ENCODE measurements at places on chromosomes 7 and 10. TPM values are rescaled to one million over a fixed set of nuclear protein-coding genes. Genes with fewer than 3 reads are reported as not detected.

GRCh38 chr10:20256969-20257368, 440.7 kb downstream of the PLXDC2 start:
- H3K4me3 ChIP-seq = no peak overlapping the region
- no peaks in the 10 kb centered on the region for H3K36me3 ChIP-seq
- H3K27ac ChIP-seq = no peak overlapping the region
- DNase-seq = no peak
- H3K27me3 ChIP-seq = no peaks in the 10 kb centered on the region

GRCh38 chr7:985915-986741, 3.1 kb downstream of the CYP2W1 start:
- H3K27ac ChIP-seq = no peak overlapping the region
- H3K4me1 ChIP-seq = no peaks in the 10 kb centered on the region
- no peak overlapping the region for H3K4me3 ChIP-seq
- no peaks in the 10 kb centered on the region for H3K36me3 ChIP-seq

NCAPG2 gene
- total RNA-seq = 67.2 TPM

MGMT gene
- total RNA-seq = 16.9 TPM

DNA sequence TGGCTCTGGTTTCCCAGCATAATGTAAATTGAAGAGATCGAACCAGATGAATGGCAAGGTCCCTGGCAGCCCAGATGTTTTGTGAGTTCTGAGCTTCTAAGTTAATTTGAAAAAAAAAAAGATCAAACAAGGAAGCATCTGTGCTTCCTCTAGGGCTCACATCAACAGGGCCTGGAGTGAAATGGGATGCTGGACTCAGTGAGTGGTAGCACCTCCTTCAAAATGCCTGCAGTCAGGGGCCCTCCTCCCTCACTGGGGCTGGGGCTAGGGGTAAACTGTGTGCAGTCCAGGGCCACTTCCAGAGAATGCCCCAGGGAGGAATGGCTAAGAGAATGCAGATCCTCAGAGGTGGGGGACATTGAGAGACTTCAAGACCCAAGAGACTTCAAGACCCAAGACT, 6.0 kb upstream of the CUEDC2 start:
- H3K4me3 ChIP-seq = no peak overlapping the region
- peaks cover 22% of the 10 kb centered on the region for H3K4me1 ChIP-seq
- no peak for DNase-seq
- H3K27ac ChIP-seq = no peak overlapping the region
- H3K36me3 ChIP-seq = no peaks in the 10 kb centered on the region

GRCh38 chr7:86963599-86964230, 95.7 kb downstream of the ELAPOR2 start:
- no peak overlapping the region for H3K27ac ChIP-seq
- no peak overlapping the region for H3K4me3 ChIP-seq
- no peak for DNase-seq
- peaks cover 9% of the 10 kb centered on the region for H3K4me1 ChIP-seq
- H3K36me3 ChIP-seq = no peaks in the 10 kb centered on the region
- no peaks in the 10 kb centered on the region for H3K27me3 ChIP-seq

DNA sequence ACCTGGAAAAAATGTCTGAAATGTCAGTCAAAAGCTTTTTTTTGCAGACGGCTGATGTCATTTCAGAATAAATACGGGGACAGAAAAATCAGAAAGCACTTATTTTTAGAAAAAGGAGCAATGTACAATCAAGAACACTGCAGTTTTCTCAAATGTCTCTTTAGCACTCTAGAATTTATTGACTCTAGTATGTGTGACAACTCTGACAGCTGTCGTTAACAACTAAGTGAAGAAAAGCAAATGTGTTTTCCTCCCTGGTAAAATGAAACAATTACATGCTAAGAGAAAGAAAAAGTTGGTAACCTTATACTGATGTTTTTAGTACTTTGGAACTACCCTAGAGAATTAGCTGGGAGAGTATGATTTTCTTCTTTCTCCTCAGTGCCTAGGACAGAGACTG, 497.4 kb downstream of the GRM8 start:
- no peak overlapping the region for H3K27ac ChIP-seq
- no peaks in the 10 kb centered on the region for H3K36me3 ChIP-seq
- no peaks in the 10 kb centered on the region for H3K27me3 ChIP-seq
- no peak for DNase-seq

- no peak for DNase-seq
- no peak overlapping the region for H3K4me3 ChIP-seq
- H3K27ac ChIP-seq = no peak overlapping the region
Observed at GRCh38 chr7:33816106-33816505, 89.2 kb upstream of the BMPER start.

CDC123 gene
- 135 TPM for total RNA-seq

DNA sequence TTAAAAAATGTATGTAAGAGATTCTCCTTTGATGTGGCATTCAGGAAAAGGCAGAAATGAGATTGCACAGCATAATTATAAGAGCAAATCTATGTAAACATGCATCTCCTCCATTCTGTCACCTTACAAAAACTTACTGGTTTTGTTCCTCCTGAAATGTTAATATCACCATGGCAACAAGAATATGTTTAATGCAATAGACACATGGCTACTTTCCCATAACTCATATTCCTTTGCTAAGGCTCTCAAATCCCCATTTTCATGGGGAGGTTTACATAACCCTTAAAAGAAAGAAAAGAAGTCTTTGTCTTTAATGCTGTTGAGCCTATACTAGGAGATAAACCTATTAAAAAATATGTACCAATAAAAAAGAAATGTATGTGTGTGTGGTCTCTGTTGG, 136.2 kb downstream of the ANK3 start:
- H3K4me1 ChIP-seq = no peaks in the 10 kb centered on the region
- DNase-seq = no peak
- H3K27me3 ChIP-seq = no peaks in the 10 kb centered on the region
- H3K36me3 ChIP-seq = no peaks in the 10 kb centered on the region

Data from GM12878 (cell line).